ENCODE measurements at places on chromosomes 2 and 18.
A peak's percentile ranks its signal among the peaks of the same experiment; 100 is the strongest.

DNA sequence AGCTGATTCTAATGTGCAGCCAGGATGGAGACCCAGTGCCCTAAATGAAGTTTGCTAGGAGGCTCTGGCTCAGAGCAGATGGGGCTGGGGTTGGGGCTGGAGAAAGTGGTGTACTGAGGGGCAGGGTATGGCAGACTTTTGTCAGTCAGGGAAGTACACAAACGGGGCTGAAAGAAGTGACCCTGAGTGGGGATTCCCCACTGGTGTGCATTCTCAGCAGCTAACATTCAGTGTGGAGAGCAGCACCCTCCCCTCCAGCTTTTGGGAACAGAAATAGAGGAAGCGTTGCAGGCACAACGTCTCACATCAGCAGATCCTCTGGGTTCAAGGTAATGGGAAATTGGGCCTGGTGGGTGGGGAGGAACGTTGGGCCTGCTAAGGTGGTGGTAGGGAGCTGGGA lies 89.1 kb upstream of the GCFC2 start:
- no peak for DNase-seq

GRCh38 chr2:95354469-95354901 lies 48.0 kb upstream of the FAHD2A start:
- no peak for DNase-seq

GRCh38 chr2:159904959-159905305 lies 106.9 kb upstream of the CD302 start:
- DNase-seq = no peak

GRCh38 chr2:128732976-128733431 lies 414.3 kb upstream of the HS6ST1 start:
- no peak for DNase-seq

DNA sequence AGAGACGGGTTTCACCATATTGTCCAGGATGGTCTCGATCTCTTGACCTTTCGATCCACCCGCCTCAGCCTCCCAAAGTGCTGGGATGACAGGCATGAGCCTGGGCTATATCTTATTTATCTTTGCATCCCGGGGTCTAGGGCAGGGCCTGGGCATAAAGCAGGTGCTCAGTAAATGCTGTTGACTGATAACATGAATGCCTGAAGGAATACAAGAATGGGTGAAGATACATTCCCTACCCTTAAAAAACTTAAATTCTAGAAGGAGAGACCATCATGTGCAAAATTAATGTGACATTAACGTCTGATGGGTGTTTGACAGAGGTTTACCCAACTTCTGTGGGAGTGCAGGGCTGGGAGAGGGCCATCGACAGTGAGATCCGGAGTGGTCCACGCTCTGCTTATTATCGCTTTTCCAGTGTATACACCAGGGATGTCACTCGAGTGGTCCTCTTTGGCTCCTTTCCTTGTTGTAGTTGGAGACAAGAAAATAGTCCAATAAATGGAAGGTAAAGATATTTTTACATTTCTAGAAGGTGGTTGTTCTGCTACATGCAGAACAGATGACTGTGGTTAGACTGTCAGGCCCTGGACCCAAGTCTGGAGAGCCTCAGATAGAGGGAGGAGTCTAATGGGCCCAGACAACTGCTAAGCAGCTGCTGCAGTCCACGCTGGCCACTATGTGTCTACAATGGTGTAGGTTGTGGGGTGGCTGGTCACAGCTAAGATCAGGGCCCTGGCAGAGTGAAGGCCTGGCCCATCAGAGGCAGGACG lies 131.7 kb downstream of the MYCN start:
- no peak for DNase-seq

DNA sequence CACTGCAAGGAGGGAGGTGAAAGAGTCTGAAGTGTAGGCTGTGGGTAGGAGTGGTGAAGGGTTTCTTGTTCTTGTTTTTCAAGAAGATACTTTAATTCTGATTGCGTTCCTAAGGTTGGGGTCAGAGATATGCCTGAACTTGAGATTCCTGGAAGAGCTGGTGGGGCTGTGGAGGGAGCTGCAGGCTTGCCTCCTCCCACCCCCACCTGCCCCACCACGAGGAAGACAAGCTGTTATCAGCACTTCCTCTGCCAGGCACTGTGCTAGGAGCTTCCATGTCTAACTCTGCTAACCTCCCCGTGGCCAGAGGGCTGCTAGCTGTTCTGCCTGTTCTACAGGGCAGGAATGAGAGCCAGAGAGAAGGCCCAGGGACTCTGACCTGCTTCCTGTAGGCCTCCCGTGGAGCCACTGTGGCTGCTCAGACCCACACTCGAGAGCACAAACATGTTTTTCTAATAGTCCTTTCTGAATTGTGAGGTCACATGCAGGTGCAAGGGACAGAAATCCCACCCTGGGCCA lies 13.7 kb downstream of the ANKRD23 start:
- DNase-seq = no peak

GRCh38 chr2:25085761-25086560 lies 44.1 kb downstream of the EFR3B start:
- no peak for DNase-seq

DNA sequence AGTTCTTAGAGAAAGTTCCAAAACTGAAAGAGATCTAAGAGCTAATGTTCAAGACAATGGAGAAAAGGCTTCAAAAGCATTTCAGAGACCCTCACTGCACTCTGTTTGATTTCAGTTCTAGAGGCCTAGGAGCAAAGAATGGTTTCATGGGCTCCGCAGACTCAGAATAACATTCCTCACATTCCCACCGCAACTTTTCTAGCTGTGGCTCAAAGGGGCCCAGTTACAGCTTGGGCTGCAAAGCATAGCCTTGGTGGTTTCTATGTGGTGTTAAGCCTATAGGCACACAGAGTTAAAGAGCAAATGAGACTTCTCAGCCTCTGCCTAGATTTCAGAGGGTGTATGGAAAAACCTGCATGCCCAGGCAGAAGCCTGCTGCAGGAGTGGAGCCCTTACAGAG lies 73.0 kb downstream of the FSIP2 start:
- no peak for DNase-seq

GRCh38 chr2:39429746-39430145 lies 7.3 kb downstream of the MAP4K3 start:
- no peak for DNase-seq

GRCh38 chr18:31275722-31276463 lies 42.1 kb upstream of the DSG1 start:
- DNase-seq = no peak

GRCh38 chr2:238985931-238986446 lies 138.1 kb downstream of the TWIST2 start:
- DNase-seq = no peak

- no peak for DNase-seq
These were observed 55.4 kb upstream of the ZNF396 start for GRCh38 chr18:35432565-35433001.

DNA sequence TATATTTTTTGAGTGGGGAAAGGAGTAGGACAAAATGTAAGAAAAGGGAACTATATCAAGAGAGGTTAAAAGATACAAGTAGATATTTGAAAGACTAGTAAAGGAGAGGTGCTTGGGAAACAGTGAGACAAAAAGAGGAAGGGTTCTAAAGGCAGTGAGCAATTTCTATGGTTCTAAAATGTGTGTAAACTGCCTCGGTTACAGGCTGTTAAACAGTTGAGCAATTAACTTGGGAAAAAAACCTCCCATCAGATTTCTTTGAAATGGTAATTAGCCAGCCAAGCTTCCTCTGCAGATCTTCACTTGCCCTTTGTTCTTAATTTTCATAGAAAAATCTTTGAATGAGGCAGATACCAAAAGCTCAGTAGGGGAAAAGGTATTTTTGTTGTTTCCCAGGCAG lies 238.7 kb upstream of the KCNH7 start:
- DNase-seq = no peak

DNA sequence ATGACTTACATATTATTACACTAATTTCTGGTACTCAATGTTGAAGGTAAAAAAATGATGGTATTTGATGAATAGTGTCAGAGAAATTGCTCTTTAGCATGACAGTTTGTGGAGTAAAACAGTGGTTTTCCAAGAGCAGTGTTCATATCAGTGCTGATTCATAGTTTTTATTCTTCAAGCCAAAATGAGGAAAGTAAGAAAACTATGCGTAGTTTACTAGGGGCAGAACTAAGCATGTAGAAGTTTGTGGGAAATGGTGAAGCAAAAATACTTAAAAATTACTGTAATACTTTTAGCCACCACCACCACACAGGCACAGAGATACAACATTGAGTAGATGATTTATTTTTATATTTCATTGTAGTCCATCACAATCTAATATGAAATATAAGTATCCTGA lies 137.3 kb downstream of the ZNF804A start:
- DNase-seq = no peak

GRCh38 chr18:56238576-56238975 lies 399.8 kb downstream of the TXNL1 start:
- no peak for DNase-seq

- peak; percentile 44 for DNase-seq
These were observed 229.4 kb downstream of the HAUS1 start for GRCh38 chr18:46333431-46334135.

GRCh38 chr18:36295214-36295613 lies 2.3 kb upstream of the FHOD3 start:
- DNase-seq = no peak

GRCh38 chr18:61322265-61322873 lies 10.9 kb upstream of the CDH20 start:
- peak; percentile 55 for DNase-seq

DNA sequence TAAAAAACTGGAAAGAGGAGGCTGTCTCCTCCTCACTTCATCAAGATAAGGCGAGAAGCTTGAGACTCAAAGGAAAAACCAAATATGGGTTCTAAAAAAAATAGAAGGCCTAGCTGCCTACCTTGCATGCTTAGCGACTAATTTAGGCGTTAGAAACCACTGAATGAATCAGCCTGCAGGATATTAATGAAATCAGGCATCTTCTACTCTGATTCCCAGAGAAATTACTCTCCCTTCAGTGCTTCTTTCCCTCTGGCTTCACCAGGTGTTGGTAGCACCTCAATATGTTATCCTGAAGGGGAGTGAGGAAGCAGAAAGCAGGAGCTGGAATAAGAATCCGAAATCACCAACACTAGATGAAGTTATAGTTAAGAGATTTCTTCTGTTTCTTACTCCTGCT lies 749.8 kb upstream of the NRXN1 start:
- DNase-seq = no peak

GRCh38 chr2:169771021-169771420 lies 27.6 kb upstream of the SSB start:
- no peak for DNase-seq

- no peak for DNase-seq
These were observed 204.6 kb downstream of the TNS1 start for GRCh38 chr2:217798191-217798590.

DNA sequence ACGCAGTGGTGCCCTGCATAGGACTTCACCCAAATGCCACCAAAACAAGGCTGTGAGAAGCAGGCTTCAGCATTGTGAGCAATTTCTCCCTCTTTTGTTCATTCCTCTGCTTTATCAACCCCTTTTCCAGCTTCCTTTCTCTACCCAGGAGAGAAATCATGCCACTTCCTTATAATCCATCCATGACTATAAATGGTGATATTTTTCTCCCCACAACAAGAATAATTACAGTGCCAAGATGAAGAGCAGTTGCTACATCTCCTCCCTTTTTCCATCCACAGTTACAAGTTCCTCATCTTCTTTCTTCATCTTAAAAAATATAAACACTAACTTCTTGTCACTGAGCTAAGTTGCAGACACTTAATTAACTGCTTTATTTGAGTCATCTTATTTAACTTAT lies 167.2 kb downstream of the ANTXR1 start:
- no peak for DNase-seq

GRCh38 chr2:144362401-144362800 lies 157.5 kb downstream of the ZEB2 start:
- DNase-seq = no peak

GRCh38 chr18:57579934-57580333 lies 6.6 kb downstream of the FECH start:
- DNase-seq = no peak

GRCh38 chr2:71558300-71559051 lies 105.1 kb downstream of the DYSF start:
- no peak for DNase-seq

GRCh38 chr18:25244170-25244569 lies 107.8 kb downstream of the ZNF521 start:
- no peak for DNase-seq

DNA sequence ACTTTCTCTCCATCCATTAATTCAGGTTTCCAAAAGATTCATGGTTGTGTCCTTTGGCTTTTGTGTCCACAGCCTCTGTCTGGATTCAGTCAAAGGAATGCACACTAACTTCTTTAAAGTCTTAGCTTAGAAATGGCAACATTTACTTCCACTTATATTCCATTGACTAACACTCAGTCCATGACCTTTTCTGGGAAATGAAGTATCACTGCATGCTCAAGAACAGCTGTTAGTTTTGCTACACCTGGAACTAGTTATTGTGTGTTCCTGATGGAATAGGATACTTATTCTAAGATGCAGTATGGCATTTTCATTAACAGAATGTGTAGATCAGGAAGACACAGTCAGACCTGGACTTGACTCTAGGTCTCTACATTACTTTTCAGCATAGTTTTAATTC lies 88.8 kb downstream of the KYNU start:
- DNase-seq = no peak

DNA sequence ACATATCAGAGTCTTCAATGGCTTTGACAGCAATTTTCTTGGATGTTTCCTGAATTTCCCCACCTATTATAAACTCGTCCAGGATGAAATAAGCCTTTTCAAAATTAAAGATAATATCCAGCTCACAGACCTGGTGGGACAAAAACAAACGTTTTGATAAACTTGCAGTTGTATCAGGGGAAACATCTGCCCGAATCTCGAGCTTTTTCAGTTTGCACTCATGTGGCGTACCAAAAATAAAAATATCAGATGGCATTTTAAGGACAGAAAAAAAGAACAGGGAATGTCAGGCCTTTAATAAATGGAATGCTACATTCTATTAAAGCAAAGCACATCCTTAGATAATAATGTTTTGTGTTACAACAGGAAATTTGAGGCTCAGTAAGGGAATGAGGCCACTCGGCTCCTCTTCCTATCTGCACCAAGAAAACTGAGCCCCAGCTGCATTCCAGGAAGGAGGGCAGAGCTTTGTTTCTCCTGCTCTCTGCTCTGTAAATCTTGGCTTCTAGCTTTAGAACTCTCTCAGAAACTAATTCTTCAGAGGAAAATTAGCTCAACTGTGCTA lies 72.1 kb downstream of the AP1S3 start:
- no peak for DNase-seq

GRCh38 chr18:76130845-76131244 lies 364.2 kb downstream of the ZNF516 start:
- DNase-seq = no peak

- no peak for DNase-seq
These were observed 470.1 kb downstream of the DLGAP1 start for GRCh38 chr18:3985020-3985419.

- DNase-seq = no peak
These were observed 34.3 kb upstream of the ITM2C start for GRCh38 chr2:230830428-230830827.

DNA sequence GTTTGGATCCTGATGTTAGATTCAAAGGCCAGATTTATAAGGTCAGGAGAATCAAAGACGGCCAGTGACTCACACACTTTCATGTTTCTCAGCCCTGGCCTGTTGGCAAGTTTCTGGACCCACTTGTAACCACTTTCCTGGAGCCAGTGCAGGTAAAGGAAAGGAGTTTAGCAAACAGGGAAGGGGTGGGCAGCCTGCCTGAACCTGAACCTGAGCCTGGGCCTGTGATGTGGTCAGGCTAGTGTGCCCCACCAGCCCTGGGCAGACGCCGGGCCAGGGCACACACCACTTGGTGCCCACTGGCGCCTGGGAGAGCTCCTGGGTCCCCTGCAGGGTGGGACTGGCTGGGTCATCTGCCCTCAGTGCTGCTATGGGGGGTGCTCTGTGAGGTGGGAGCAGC lies 100.5 kb upstream of the SPRED2 start:
- no peak for DNase-seq
